ENCODE measurements at places on chromosomes 2 and 18.

GRCh38 chr2:126644630-126645191 is 11.2 kb upstream of the GYPC start:
- DNase-seq, result no peak

DNA sequence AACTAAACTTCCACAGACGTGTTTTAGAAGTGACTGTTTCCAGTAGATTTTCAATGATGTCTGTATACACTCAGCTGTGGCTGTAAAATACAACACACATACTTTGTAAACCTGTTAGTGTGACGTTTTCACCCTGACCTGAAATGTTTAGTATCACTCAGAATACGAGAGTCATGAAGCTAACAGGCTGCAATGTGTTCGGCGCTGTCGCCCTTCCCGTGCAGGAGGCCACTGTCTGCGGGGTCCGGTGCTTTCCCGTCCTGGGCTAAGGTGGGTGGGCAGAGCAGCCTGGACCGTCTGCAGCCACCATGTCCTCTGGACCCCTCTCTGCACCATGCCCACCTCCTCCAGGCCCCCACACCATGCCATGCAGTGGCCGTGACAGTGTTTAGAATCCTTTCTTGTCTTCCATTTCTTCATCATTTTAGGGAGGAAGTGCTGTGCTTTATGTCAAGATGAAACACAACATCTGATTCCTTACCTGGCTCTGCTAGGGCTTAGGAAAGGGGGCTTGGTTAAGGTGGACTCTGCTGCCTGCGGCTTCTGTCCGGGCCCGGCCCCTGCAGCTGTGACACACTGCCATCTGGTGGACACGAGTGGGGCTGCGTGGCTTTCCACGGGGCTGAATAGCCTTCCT is 53.8 kb upstream of the RBM44 start:
- peak; percentile 27 for DNase-seq

- no peak for DNase-seq
Observed at GRCh38 chr18:6449213-6449612, 34.5 kb upstream of the L3MBTL4 start.

DNA sequence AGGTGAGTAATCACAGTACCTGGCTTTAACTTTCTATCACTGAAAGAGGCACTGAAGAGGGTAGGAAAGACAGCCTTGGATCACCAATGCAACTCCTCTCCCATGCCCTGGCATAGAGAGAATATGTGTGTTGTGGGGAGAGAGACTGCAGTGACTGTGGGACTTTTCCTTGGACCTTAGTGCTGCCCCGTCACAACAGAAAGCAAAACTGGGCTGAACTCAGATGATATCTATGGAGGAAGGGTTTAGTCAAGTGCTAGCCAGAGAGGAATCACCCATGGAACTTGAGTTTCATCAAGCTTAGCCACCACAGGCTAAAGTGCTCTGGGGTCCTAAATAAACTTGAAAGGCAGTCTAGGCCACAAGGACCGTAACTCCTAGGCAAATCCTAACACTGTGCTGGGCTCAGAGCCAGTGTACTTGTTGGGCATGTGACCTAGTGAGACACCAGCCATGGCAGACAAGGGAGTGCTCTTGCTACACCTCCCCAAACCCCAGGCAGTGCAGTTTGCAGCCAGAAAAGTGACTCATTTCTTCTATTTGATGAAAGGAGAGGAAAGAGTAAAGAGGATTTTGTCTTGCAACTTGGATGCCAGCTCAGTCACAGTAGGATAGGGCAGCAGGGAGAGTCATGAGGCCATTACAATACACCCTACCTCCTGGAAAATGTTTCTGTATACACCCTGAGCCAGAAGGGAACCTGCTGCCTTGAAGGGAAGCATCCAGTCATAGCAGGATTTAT is 105.8 kb upstream of the SPOPL start:
- peak; percentile 81 for DNase-seq

- DNase-seq, result no peak
Observed at GRCh38 chr2:157172866-157173578, 84.5 kb upstream of the GALNT5 start.

DNA sequence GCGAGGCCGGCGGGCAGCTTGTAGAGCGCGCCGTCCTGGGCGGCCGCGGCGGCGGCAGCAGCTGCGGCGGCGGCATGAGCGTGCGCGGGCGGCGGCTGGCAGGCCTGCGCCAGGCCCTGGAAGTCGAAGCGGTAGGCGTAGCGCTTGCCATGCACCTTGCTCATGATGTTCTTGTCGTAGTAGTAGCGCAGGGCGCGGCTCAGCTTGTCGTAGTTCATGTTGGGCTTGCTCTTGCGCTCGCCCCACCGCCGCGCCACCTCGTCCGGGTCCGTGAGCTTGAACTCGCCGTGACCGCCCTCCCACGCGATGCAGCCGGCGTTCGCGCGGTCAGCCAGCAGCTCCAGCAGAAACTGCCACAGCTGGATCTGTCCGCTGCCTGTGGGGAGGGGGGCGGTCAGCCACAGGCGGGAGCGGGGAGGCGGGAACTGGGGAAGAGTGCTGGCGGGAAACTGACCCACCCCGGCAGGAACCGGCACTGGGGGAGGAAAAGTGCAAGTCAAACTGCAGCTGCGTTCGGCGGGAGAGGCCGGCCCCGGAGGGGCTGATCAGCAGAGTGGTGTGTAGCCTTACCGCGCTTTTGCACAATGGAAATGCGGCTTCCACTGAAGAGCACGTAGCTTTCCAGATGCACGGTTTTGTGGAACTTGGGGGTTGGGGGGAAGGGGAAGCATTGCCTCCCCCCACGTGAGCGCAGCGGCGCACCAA is 3.0 kb downstream of the FEV start:
- no peak for DNase-seq

- DNase-seq, result no peak
Observed at GRCh38 chr18:55246278-55246677, 287.0 kb upstream of the CCDC68 start.

DNA sequence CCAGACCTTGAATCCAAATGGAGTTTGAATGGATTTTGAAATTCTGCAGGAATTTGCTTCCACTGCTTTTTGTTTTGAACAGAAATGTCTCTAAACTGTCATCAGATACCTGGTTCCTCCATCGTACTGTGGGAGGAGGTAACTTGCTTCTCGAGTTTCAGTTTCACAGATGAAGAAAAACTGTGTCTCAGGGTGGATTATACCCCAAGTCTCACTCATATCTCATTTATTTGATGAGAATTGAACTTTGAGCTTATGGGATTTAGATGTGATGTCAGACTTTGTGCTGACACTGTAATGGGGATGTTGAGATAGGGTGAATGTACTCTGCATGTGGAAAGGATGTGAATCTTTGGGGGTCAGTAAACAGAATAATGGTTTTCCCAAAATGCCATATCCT is 107.5 kb downstream of the GORASP2 start:
- DNase-seq, result no peak

GRCh38 chr2:74001781-74002504 is 17.2 kb downstream of the TET3 start:
- DNase-seq, result no peak

- DNase-seq, result no peak
Observed at GRCh38 chr2:30784682-30785081, 22.6 kb downstream of the CAPN13 start.

DNA sequence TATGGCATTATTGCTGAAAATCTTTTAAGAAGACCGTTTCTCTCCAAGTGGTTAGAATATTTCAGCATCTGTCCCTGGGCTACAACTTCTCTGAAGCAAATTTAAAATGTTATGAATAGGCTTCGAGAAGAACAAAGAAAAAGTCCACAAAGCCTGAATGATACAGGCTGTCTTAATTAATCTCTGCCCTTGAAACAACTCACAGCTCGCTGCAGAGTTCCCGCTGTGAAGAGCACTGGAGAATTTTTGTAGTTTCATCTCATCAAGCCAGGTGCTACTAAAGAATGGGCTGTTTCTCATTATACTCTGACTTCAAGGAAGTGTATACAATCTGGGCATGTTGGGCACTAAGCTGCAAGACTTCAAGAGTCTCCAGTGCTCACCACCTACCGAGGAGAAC is 67.6 kb downstream of the LAMA1 start:
- no peak for DNase-seq

GRCh38 chr2:69154106-69154505 is 141.1 kb downstream of the ANTXR1 start:
- DNase-seq, result no peak

DNA sequence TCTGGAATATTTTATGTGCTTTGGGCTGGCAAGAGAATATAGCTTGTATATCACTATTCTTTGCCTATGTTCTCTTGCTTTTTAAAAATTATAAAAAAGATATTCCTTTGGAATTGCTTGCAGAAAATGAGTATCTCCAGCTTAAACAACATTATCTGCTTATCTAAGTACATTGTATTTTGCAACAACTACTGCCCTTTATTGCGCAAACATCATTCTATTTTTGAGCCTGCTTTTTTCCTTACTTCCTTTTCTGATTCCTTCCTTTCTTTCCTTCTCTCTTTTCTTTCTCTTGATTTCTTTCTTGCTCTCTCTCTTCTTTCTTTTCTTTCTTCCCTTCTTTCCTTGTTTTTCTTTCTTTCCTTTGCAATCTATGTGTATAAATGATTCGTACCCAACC is 74.0 kb downstream of the UNC80 start:
- no peak for DNase-seq

Measured in stromal cell of bone marrow (primary cell).